Thoracic aorta (tissue), 2 donors: ENCODE measurements at places on chromosomes 2 and 18.

GRCh38 chr2:55232863-55233657 is 572 bp downstream of the RPS27A start:
- DNase-seq, result no peak

DNA sequence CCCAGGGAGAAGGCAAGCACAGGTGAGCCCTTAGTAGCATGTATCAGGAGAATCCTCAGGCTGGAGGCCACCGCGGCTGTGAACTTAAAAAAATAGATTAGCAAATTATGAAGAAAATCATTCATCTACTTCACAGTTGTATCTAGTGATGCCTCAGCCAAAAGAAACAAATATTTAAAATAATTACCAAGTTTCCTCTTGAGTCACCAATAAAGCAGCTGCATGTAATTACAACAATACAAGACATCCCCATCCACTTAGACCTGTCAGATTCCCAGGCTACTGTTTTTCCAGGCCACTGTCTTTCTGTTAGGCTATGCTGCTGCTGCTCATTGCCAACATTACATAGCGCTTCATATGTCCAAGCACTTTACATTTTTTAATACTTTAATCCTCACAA is 54.6 kb upstream of the PHLPP1 start:
- no peak for DNase-seq

DNA sequence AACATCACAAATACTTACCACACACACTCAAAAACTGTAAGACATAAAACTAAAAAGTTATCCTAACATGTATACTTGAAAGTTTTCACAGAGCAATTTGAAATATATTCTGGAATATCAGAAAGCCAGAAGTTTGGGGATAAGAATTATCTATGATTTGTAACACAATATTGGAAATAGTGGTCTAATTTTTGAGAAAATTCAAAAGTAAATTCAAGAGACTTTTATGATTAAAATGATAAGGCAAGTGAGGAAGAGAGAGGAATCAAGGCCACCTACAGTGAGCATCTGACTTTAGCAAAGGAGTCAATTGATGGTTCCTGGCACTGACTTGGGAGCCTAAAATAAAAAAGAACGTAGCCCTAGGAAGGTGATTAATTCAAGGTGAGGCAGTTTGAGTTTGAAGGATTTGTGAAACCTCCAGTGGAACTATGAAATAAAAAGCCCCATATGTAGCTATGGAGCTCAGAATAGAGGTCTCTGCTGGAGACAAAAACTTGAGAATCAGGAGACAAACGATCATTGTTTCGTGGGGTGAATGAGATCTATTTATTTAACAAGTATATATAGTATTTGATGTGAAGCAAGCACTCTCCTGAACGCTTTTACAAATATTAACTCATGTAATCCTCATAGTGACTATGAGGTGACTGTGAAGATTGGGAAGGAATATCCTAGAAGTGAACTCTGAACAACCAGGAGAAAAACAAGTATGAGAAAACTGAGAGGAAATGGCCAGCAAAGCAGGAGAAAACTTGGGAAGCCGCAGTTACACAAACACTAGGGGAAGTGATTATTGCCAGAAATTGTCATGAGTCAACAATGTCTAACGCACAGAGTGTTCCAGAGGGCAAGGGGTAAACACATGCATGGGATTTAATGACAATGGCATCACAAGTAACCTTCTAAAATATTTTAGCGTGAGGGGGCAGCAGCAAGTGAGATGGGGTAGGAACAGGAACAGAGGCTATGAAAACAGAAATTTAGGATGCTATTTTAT is 12.8 kb downstream of the TFPI start:
- no peak for DNase-seq

DNA sequence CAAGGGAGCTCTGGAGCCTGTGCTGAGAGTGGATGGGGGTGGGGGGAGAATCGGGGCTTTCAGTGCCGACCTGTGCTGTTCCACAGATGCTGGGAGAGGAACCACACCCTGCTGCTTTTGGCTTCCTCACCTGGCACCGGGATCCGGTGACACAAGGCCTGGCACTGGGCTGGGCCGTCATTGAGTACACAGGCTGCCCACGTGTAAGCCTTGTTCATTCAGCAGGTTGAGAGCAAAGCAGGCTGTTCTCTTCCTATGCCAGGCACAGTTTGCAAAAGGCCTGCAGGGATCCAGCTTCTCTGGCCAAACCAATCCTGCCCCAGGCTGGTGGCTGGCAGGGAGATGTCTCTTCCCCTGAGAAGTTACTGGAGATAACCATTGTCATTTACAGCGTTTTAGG is 17.1 kb downstream of the TRIB2 start:
- DNase-seq, result no peak

DNA sequence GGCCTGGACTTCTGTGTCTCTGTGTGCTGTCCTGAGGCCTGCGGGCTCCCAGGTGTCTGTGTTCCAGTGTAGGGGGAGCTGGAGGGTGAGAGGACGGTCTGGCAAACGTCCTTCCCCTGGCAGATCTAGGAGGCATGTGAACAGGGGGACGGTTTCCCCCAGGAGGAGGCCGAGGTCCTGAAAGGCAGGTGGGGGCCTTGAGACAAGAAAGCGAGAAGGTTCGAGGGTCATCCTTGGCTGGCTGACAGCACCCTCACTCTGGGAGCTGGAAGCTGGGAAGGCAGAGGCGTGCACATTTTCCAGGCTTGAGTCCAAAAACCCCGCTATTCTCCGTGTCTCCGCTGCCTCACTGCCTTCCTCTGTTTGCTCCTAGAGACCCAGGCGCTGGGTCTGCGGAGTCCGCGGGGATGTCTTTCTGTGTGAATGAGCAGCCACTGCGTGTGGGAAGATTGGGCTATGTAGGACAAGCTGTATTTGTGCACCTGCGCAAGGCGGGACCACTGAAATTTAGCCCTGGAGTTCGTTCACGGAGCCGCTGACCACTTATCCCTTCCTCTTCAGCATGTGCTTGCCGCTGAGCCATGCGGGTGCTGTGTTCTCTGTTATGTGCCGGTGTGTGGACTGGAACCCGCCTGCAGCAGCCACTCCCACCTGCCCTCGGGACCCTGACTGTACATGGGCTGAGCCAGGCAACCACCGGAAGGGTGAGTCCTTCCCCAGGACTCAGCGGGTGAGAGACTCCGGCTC is 43.7 kb downstream of the TWIST2 start:
- no peak for DNase-seq

DNA sequence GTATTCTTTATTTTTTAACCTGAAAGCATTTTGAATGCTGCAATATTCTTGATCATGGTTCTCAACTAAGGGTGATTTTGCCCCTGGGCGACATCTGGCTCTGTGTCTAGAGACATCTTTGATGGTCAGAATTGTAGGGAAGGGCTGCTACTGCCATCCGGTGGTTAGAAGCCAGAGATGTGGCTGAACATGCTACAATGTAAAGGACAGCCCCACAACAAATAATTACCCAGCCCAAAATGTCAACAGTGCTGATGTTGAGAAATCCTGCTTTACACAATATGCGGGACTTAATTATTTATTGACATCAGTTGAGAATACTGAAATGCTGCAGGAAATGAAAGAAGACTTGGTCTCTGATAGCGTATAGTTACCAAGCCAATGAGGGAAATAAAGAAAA is 37.5 kb upstream of the SERPINB2 start:
- DNase-seq, result no peak

DNA sequence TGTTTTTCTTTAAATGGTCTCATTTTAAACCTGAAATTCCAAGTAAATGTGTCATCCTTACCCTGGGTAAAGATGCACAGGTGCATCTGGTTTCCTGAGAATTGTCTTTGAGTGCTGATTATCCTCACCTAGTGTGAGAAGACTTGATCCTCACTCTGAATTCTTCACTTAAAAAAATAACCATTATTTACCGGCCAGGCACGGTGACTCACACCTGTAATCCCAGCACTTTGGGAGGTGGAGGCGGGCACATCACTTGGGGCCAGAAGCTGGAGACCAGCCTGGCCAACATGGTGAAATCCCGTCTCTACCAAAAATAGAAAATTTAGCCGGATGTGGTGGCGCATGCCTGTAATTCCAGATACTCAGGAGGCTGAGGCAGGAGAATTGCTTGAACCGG is 9.9 kb upstream of the WNT6 start:
- DNase-seq, result no peak

DNA sequence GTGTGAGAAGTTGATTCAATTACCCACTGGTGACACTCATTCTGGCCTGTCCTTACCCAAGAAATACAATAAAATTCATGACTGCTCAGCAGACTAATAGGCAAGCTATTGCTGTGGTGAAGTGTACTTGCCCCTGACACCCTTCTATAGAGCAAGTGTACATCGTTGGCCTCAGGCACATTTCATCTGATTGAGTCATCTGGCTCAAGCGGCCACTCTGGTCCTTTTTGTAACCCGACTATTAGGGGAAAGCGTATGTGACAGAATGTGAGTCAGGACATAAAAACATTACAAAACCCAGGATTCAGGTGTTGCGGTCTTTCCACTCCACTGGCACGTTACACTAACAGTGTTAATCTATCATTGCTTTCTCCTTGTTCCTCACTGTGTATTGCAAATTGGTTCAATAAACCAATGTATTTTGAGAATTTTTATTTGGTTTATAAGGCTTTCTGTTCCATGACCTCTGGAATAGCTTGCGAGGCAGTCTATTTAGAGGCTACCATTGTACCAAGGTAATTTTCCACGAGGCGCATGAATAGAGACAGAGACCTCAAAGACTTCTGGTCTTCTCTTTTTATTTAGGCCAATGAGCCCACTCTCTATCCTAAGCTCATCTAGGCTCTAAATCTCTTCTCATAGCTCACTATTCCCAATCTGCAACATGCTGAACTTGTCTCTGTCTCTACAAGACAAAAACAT is 10.2 kb upstream of the TTC32 start:
- DNase-seq, result no peak

- no peak for DNase-seq
Observed at GRCh38 chr18:57148263-57148662, 1.4 kb downstream of the BOD1L2 start.

GRCh38 chr2:69151931-69152330 is 139.0 kb downstream of the ANTXR1 start:
- no peak for DNase-seq

DNA sequence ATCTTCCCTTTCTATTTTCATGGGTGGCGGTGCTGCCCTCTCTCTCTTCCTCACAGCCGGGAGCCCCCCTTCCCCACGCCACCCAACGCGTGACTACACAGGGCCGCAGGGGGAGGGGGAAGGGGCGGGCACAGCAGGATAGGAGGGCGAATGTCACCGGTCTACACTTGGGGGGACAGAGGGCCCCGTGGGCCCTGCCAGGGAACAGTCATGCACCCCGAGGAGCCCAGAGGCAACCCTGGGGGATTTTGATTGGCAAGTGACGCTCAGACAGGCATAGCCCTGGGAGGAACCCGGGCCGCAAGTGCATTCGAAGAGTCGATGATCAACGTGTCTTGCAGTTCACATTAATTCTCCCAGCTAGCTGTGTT is 91.1 kb upstream of the ANKRD30BL start:
- DNase-seq, result no peak
